ENCODE measurements at places on chromosomes 6 and 20.

GRCh38 chr6:5516036-5516435, 254.7 kb downstream of the FARS2 start:
- no peak for DNase-seq

DNA sequence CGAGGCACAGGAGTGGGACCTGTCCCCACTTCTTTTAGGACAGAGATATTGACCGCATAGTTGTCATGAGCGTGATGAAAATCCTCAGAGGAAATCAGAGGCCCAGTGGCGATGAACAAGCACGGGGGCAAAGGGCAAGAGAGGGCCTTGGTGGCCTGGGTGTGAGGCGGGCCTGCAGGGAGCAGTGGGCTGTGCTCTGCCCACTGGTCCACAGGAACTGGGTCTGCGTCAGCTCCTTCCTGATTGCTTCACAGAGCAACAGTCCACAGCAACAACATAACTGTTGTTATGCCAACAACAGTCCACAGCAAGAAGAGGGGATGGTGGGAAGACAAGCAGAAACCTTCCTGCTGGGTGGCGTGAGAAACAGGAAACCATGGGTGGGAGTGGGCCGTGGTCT, 335.6 kb downstream of the ZFAND3 start:
- DNase-seq: peak; percentile 43

- peak; percentile 92 for DNase-seq
Measured at GRCh38 chr6:168884646-168885086, 369.0 kb downstream of the THBS2 start.

- no peak for DNase-seq
Measured at GRCh38 chr20:46356195-46357029, 48.1 kb upstream of the CDH22 start.

DNA sequence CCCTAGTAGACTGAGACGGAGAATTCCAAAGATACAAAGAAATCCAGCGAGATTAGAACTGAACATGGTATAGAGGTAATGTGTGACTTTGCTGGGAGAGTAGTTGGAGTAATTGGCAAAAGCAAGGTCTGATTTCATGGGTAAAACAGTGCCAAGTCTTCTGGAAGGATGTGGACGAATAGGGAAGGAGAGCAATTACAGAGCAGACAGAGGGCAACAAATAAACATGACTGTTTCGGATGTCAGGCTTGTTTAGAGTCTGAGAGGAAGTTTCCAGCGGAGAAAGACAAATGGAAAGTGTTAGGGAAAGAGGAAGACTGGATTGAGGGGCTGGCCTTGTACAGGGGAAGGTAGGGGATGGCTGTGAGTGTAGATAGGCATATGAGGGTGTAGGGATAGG, 282.2 kb upstream of the PRND start:
- no peak for DNase-seq

DNA sequence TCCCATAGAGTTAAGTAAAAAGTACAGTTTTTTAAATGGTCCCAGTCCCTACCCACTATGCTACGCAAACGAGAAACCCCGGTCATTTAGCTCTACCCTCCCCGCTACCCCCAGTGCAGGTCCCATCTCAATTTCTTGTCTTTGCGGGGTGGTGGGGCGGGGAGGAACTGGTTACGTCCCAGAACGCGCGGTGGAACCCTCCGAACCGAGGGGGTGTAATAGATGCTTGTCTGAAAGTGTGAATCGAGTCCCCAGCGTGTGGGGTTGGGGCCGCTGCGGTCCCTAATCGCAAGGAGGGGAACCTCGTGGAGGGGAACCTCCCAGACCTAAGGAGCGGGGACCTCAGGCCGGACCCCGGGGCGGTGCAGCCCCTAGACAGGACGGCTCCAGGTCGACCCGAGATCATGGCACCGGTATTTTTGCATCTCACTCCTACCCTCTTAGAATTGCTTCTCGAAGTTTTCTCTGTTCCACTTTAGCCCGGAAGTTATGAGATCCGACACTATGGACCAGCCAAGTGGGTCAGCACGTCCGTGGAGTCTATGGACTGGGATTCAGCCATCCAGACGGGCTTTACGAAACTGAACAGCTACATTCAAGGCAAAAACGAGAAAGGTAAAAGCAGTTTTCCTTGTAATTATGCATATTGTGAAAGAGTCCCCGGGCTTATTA, 779 bp downstream of the HEBP2 start:
- no peak for DNase-seq

DNA sequence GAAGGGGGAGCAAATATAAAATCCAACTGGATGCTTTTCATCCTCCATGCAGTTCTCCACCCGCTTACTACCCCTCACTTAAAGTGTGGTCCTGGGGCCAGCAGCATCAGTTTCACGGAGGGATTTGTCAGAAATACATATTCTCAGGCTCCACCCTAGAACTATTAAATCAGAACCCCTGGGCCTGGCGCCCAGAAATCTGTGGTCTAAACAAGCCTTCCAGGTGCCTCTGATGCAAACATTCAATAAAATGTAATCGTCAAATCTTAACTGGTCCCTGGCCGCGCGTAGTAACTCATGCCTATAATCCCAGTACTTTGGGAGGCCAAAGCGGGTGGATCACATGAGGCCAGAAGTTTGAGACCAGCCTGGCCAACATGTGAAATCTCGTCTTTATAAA, 47.7 kb downstream of the ATXN1 start:
- no peak for DNase-seq

DNA sequence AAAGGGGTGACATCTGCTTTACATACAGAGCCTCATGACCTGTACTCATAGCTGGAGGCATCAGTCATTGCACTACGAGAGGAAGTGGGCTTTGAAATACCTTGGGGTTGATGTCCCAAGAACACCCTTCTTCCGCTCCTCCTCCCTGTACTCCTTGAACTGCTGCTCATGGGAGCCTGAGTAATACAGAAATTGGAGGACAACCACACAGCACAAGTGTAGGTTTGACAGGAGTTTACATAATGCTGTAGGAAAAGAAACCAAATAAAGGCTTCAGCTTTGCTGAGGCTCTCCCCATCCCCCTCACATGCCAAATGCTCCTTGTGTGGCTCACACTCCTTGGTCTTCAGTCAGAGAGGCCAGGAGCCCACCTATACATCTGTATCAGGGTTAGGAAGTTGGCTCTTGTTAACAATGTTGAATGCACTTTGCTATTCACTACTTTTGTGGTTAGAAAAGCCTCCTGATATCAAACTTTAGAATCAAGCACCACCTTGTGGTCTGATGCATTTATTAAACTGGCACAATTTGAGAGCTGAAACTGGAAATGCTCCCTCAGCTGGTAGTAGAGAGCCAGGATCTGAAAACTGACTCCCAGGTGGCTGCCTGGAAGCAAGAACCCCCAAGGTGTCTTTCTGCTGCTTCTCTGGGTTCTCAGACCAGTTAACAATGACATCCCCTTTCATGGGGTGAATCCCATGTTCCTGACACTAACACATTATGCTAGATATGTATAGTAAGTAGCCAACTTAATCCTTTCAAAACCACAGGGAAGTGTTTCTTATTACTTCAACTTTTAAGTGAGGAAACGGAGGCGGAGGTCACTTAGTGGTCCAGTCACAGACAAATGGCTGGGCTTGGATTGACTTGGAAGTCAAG, 56.2 kb upstream of the EDN1 start:
- DNase-seq: peak; percentile 43

DNA sequence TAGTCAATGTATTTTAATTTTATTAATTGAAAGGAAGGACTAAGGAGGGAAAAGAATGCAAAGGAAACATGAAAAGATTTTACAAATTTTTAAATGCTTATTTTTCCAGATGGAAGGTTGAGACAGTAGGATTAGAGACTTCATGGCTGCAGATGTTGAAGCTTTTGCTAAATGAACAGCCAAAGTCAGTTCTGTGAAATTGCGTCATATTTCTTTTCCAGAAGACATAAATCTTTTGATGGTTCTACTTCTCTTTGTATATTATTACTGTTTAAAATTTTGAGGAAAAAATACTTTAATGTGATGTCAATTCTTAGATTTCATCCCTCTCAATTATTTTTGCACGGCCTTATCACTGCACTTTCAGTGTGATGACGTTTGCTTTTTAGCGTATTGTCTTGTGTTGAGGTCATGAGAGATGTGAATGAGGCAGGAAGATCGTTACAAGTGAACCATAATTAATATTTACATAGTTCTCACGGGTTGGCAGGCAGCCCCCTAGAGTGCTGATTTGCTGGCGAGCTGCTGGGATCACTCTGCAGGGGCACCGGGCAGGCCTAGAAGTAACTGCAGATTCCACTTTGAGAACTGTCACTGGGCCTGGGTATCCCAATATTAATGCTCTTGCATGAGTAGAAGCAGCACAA, 158.1 kb downstream of the TBXT start:
- DNase-seq: no peak

DNA sequence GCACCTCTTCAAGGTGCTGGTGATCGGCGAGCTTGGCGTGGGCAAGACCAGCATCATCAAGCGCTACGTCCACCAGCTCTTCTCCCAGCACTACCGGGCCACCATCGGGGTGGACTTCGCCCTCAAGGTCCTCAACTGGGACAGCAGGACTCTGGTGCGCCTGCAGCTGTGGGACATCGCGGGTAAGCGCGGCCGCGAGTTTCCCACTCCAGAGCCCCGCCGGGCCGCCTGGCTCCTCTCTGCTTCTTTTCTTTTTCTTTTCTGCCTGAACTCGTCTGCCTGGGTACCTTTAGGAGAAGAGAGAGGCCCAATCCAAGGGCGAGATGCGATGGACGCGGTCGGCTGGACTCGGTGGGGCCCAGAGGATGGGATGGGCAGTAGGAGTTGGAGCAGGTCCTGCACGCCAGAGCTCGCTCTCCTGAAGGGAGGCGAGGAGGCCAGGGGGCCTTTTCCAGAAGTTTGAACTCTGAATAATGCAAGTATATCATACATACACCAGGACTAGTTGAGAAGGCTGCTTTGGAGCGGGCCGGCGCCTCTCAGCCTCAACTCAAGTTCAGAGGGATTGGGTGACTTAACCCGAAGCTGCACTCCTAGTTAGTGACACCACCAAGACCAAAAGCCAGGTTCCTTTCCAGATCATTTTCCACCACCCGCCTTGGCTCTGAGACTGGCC, 445 bp downstream of the RAB32 start:
- peak; percentile 38 for DNase-seq

- DNase-seq: no peak
Measured at GRCh38 chr6:3209114-3210023, 18.1 kb downstream of the TUBB2B start.

DNA sequence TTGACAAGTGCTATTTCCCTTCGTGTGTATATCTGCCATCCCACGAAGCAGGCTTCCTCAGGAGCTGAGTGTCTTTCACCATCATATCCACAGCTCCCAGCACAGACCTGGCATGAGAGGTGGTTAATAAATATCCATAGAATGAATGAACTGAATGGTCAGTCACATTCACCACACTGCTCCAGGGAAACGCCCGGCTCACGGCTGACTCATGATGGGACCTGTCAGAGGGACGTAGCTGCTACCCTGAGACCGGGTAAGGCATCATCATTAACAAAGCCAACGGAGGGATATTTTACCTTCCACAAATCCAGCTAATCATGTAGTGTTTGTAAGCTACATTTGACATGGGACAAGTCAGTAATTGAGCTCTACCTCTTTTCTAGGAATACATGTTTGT, 12.5 kb downstream of the AGPAT4 start:
- no peak for DNase-seq

DNA sequence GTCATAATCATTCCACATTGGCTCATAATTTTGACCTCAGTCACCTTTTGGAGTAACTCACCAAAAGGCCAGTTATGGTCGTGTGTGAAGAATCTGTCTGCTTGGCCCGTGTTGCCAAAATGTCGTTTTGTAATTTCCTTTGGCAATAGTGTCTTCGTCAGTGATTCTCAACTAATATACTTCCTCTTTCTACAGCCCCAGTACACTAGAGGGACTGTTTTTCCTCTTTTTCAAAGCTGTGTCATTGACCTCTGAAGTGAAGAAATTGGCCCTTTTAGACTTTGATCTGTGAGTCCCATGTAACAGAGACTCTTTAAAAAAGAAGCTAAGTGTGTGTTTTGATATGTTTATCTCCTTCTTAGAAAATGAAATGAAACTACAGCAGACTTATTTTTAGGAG, 5.2 kb downstream of the FOXO3 start:
- no peak for DNase-seq

DNA sequence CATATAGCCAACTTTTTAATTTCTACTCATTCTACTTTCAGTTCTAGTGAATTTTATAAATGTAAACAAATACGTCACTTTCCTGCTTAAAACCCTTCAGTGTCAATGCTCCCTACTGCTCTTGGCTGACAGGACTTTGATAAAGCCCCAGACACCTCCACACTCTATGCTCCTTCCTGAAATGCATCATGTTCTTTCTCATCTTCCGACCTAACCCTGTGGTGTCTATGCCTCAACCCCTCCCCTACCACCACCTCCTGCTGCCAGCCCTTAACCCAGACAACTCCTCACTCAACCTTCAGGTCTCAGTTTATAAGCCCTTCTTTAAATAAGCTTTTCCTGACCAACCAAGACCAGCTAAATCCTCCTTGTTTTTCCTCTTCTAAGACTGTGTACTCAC, 19.1 kb downstream of the TLDC2 start:
- DNase-seq: no peak

DNA sequence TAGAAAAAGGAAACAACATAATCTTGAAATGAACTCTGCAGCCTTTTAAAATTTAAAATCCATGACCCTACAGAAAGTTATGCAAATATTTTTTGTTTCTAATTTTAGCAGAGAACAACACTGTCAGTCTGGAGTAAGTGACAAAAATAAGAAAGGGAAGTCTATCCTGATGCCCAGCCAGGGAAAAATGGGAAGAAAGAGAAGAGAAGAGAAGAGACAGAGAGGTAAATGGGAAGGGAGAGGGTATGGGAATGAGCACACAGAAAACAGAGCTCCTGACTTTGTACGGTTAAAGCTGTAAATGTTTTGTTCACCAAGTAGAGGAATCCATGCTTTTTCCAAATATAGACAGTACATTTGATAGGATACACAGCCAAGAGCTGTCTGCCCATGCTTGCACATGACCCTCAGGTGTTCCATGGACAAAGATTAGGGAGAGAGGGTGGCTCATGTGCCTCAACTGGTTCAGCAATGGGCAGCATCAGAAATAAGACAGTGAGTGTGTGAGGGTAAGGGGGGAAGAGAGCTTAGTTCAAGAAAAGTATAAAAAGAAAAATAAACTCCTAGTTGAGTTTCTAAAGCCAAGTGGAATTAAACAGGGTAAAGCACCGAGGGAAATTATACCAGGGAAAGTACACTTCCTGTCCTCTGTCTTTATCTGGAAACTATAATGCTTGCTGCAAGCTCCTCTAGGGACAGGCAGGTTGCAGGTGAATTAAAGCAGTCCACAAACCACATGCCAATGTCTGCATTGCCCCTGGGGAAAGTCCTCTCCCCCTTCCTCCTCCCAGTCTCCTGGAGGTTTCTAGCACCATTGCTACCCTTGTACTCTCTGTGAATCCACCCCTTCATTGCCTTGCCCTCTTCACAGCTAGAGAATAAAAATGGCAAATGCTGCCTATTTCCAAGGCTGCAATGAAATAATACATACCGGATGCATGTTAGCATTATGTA, 30.0 kb downstream of the MAP3K5 start:
- DNase-seq: no peak

GRCh38 chr6:98324446-98324845, 509.9 kb upstream of the POU3F2 start:
- no peak for DNase-seq

Measured in hepatic stellate cell (primary cell).